Glomerular endothelial cell (primary cell): ENCODE measurements at places on chromosomes 12 and 14. TPM values are rescaled to one million over a fixed set of nuclear protein-coding genes. Genes with fewer than 3 reads are reported as not detected.

The GPRC5D gene
- not detected in 2 replicates for total RNA-seq

DNA sequence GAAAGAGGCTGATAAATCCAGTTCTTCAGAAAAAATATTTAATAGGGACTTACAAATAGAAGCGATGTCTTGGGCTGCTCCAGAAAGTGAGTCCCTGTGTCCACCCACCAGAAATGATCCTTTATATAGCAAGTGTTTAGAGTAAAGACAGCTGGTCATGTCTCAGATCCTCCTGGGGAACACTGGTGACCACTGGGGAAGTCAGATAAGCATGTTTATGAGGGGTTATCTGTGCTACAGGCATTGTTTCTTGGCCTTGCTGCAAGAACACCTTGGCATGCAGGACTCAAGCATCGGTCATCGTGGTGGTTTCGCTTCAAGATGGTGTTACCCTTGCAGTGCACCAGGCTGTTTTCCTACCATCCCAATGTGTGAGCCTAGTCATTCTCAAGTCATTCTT is 27.2 kb downstream of the CPM start:
- no peak for DNase-seq

- no peak for DNase-seq
Observed at GRCh38 chr14:74735125-74735524, 22.2 kb downstream of the FCF1 start.

DNA sequence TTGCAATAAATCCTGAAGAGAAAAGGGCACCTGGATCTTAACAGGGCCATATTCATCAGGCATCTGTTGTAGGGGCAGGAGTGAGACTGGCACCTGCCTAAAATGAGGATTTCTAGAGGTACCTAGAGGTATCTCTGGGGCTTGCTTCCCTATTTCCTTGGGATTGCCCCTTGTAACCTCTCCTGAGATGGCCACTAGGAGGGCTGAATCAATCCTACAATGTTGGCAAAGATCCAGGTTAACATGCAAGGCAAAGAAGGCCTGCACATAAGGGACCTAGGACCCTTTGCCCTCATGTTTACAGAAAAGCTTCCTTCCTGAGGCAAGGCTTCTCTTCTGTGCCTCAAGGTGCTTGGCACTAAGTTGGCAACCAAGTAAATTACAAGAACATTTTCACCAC is 25.8 kb upstream of the CLEC4E start:
- no peak for DNase-seq

The KCNMB4 gene
- total RNA-seq, result 2.2 and 3.0 TPM in 2 replicates

- DNase-seq, result no peak
Observed at GRCh38 chr12:52184813-52185212, 7.0 kb downstream of the KRT80 start.
